NCI-H524 treated with DMSO at 0.1 percent for 48 hours (cell line): ENCODE measurements at places on chromosomes 4 and X.

DNA sequence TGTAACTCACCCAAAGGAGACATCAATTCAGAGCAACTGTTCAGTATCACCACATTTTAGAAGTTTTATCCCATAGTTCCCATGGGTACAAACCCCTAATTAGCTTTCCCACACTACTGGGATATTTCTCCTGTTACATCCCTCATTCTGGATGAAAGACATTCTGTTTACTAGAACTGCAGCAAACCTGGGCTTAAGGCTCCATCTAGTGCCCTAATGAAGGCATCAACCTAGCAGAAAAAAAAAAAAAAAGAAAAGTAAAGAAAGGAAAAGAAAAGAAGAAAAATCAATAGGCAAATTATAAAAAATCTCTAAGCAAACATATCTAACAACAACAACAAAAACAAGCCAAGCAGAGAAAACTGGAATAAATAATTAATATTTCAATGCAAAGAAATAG, 133.7 kb upstream of the CPXCR1 start:
- peak; percentile 30 for DNase-seq

GRCh38 chr4:101417046-101417445, 69.7 kb upstream of the PPP3CA start:
- DNase-seq = no peak

GRCh38 chrX:46803140-46803539, 33.7 kb upstream of the RP2 start:
- DNase-seq = no peak

- DNase-seq = no peak
These were observed 376.5 kb downstream of the CCSER1 start for GRCh38 chr4:90503677-90504076.

DNA sequence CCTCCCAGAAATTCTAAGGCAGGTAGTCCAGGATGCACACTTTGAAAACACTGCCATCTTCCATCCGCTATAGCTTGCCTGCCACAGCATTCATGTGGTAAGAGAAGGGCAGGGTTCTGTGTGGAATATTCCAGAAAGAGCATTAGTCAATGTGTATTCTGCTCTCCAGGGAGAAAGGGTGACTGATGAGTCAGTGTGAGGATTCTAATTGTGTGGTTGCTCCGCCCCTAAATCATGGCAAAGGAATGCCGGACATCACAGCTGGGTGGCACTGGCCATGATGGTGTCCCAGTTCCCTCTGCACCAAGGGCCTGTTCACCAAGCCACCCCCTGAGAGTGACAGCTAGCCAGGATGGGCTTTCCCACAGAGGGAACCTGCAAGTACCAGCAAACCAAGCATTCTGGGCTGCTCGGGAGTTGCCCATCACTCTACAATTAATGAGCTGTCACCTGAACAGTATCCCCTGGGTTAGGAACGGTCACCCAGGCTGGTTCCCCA, 9.5 kb downstream of the IDS start:
- DNase-seq = no peak

- no peak for DNase-seq
These were observed 73.5 kb downstream of the CLCN5 start for GRCh38 chrX:49995795-49996455.

DNA sequence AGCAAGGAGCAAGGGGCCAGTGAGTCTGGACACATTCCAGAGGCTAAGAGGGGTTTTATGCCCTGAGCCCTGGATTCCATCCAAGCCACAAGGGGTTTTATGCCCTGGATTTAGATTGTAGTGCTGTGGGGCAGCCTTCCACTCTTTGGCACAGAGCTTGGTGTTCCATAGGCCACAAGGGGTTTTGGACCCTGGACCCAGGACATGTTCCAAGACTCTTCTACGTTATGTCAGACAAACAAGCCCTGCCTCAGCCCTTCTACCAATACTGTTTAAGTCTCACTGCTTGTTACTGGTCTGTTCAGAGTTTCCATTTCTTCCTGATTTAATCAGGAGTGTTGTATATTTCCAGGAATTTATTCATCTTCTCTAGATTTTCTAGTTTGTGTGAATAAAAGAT, 12.8 kb upstream of the SCARB2 start:
- no peak for DNase-seq

DNA sequence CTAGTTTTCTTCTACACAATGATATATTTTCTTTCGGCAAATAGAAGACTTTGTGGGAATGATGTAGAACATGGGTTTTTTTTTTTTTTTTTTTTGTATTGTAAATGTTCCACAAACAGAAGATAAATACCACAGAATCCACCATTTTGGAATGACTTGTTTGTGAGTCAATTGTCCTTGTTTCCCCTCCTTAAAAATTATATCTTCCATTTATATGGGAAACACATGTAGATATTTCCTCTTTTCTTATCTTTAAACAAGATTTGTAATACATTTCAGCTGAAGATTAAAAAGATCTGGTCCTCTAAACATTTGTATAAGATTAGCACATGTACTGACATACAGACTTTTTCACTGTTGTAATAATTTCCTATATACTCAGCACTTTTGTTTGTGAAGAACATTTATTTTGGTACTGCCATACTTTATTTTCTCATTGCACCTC, 304.6 kb downstream of the SPRY1 start:
- DNase-seq = no peak

DNA sequence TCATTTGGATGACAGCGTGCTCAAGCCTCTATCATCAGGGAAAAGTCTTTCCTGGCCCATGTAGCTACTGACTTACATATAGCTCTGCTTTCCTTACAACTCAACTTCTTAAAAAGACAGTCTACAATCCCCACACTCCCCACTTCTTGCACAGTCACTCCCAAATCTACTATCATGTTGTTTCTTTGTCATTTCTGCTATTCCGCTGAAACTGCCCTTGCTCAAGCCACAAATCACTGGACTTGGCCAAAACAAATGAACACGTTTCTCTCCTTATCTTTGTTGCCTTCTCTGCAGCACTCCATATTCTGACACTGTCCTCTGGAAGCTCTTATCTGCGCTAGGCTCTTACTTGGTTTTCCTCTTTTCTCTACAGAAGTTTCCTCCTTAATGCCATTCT, 28.2 kb downstream of the GPRIN3 start:
- no peak for DNase-seq

DNA sequence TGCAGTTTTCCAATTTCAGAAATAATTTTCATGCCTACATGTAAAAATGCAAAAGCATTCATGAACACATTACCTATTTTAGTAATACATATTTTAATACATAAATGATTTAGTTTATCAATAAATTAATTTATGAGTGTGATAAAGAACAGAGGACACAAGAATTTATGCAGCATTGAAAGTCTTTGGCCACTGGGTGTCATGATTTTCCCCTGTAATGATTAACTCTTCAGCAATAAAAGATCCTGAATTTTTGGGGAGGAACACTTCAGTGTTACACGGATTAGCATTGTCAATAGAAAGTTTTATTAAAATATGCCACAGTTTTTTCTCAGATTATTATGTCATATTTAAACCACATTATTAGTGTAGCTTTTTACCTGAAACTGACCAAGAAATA, 8.6 kb upstream of the VCX2 start:
- DNase-seq = peak; percentile 1

DNA sequence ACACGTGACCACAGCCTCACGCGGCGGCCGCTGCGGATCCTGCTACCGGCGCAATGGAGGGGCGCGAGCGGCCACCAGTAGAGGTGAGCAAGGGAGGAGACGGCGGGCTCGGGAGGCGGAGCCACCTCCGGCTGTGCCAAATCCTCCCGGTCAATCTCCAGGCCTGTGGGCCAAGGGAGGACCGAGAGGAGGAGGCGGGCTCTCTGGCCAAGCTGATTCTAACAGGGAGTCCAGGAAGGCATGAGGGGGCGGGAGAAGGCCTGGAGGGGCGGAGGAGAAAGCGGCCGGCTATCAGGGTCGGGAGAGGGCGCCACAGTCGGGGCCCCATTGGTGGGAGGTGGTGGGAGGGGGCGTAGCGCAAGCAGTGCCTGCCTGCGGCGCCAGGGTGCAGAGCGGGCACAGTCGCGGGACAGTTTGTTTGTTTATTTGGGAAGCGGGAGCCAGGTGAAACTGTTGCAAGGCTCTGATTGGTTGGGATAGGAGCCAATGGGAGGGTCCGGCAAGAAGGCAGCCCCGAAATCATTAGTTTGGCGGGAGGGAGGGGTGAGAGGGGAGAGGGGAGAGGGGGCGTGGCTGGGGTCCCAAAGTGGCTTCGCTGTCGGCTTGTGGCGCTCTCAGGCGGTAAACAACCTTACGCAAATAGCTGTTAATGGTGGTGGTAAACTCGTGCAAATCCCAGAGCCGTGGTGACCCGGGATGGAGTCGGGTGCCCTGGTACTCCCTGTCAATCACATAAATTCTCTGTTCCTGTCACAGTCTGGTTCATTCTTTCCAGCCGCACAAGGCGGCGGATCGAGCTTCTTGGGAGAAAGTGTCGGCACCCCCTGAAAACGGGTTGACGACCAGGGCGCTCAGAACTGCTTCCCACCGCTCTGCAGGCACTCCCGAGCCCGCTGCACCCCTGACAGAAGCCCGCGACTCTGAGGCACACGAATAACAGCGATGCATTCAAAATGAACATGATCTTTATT, at the start of gene IRS4:
Gene IRS4, minus strand, starts transcription at position 55 of the 971 bp plus-strand sequence.
- peak; percentile 46 for DNase-seq

GRCh38 chr4:25106363-25107151, 53.7 kb downstream of the SEPSECS start:
- DNase-seq = no peak

DNA sequence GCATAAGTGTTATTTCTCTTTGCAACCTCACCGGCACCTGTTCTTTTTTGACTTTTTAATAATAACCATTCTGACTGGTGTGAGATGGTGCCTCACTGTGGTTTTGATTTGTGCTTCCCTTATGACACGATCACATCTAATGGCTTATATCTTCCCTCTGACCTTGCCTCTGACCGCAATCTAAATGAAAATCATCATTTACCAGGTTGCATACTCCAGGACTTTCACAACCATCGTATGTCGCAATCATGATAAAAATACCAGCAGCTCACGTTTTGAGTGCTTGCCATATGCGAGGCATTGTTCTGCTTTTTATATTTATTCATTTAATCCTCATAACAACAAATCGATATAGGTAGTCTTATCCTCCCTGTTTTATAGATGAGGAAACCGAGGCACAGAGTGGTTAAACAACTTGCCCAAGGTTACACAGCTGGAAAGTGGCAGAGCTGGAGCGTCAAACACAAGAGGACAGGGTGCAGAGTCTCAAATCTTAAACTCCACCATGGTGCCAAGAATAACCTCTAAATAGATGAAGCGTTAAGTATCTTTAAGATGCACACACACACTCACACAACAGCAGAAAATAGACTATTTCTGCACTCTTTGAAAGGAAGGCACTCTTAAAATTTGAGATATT, 102.2 kb downstream of the SEL1L3 start:
- DNase-seq = no peak

DNA sequence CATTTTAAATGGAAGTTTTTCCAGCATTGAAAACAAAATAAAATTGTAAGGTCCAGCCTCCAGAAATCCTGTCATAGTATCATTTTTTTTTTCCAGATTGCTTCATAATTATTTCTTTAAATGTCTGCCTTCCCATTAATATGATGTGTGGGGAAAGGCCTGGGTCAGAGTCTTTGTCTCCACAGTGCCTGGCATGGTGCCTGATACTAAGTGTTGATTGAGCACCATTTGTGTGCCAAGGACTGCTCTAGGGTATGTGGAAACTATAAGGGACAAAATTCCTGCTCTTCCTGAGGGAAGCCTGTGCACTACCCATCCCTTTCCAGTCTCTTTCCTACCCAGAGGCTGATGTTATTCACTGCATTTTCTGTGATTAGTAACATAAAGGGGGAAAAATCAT, 53.1 kb upstream of the BEND4 start:
- DNase-seq = no peak

DNA sequence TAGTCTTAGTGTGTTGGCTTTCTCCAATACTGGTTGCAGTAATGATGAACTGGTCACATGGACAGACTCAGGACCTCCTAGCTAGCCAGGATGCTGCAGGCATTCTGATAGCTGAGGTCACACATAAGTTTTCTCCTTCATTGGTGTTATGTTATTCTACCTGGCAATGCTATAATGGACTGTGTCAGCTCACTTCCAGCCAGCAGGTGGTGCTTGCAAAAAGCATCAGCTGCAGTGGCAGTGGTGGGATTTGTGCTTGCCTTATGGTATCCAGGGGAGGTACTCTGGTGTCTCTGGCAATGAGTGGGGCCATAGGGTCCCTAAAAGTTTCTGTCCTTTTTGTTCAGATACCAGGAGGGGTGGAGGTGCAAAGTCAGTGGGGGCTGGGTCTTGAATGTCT, 33.6 kb downstream of the ZNF330 start:
- no peak for DNase-seq

DNA sequence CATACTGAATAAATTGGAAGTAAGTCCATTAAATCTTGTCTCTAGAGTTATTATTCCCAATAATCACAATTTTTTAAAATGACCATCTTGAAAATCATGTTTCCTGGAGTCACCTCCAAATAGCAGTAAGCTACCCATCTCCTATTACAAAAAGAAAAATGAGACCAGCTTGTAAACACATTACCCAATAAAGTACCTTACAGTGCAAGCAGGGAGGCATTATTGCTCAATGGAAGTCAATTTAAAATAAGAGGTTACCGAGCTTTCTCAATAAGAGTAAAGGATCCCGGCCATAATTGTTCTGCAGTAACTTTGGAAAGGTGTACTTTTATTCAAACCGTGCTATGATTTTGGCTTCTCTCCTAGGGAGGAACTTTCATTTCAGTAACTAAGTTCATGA, 78.0 kb downstream of the DMD start:
- DNase-seq = no peak
